NCI-H1694 (cell line): ENCODE measurements at places on chromosomes 6 and 20.

DNA sequence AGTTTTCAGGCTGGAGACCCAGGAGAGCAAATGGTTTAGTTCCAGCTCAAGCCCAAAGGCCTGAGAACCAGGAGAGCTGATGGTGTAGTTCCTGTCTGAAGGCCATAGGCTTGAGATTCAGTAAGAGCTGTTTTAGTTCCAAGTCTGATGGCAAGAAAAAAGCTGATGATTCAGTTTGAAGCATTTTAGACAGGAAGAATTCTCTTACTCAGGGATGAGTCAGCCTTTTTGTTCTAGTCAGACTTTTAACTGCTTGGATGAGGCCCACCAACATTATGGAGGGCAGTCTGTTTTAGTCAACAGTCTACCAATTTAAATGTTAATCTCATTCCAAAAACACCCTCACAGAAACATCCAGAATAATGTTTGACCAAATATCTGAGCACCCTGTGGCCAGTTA is 2.5 kb downstream of the ZSCAN26 start:
- no peak for DNase-seq

DNA sequence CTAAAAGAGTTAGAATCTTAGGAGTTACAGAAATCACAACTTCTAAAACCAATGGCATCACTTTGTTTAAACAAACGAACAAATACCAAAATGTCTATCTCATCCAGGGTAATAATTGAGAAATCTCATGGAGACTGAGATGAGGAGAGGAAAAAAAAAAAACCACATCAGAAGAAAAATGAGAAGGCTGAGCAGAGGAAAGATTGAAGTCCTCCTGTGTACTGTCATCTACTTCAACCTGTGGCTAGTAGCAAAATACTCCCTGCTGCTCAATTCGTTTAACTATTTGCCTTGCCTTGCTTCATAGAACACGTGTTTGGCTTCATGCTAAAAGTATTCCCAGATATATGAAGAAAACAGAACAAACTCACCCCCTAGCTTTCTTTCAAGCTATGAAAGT is 143.7 kb downstream of the PDE10A start:
- no peak for DNase-seq

DNA sequence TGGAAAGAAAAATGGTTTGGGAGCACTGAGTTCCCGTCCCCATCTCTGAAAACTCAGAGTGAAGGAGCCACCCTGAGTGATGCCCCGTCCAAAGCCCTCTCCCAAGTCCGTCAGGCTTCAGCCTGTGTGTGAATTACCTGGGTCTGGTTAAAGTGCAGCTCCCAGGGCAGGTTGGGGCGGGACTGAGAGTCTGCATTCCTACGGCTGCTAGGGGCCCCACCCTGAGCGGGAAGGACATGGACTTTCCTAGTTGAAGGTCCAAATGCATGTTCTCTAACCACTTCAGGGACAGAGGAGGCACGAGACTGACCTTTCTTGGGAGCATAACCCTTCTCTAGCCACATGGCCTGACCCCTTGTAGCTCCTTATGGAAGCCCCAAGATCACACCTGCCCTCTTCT is 97.2 kb downstream of the SYNDIG1 start:
- DNase-seq, result no peak

DNA sequence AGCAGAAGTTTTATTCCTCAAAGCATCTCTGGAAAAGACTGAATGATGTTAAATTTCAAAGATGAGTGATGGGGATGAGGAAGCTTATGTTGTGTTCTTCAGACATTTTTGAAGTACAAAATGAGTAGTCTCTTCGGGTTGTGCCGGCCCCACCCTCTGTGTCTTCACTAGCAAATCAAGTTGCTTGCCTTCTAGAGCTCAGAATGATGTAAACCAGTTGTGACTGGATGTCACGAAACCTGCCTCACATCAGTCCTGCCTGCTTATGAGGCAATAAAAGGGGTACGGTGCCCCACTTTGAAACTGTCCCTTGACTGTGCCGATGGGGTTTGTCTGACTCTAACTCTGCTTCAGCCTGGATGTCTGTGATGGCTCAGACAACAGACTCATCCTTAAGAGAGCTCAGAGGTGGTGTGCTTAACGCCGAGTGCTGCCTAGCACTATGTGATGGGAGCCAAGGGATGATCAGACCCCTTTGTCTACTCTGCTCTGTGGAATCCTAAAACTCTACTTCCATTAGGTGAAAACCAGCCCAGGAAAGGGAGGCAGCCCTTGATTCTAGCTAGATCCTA is 19.0 kb downstream of the TOMM34 start:
- no peak for DNase-seq

DNA sequence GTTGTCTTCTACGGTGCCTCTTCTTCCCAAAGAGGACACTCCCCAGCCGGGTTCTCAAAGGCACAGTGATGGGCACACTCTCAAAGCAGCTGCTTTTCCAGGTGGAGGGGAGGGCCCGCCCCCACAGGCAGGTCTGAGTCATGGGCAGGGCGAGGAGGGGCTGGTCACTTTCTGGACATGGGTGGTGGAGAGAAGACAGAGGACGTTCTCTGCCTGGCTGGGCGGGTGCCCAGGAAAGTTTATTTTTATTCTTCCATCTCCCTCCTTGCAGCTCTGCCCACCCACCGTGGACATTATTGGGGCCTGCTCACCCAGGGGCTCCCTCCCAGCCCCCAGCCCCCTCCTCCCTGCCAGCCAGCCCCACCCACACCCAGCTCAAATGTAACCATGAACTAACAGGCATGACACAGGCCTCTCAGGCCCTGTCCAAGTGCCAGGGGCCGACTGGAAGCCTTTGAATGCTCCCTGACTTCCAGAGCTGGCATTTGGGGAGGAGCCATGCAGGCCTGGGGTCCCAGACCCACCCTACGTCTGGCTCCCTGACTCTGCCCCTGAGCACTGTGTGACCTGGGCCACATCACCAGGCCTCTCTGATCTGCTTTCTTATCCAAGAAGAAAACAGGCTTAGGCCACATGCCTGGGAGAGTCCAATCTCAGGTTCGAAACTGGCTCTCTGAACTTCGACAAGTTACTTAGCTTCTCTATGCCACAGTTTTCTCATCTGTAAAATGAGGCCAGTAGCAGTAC is 8.0 kb downstream of the TGM2 start:
- DNase-seq, result no peak

GRCh38 chr6:43203029-43203717 is 21.2 kb downstream of the CUL9 start:
- DNase-seq, result no peak

GRCh38 chr6:26124781-26125685 is 37.8 kb downstream of the HFE start:
- DNase-seq, result no peak

DNA sequence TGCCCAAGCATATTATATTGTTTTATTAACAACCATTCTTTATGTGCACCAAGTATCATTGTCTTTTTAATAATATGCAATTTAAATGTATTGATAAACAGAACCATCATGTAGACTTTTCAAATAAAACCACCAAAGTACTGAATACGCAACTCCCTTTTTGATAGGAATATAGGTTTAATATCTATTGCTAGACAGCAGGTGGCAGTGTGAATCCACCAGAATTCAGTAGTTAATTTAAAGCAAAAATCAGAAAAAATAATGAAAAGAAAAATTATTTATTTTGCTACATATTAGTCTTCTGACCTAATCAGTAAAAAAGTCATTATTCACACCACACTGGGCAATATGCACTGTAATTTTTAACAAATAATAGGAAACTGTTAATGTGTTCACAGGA is 143.7 kb downstream of the KLHL32 start:
- DNase-seq, result no peak

DNA sequence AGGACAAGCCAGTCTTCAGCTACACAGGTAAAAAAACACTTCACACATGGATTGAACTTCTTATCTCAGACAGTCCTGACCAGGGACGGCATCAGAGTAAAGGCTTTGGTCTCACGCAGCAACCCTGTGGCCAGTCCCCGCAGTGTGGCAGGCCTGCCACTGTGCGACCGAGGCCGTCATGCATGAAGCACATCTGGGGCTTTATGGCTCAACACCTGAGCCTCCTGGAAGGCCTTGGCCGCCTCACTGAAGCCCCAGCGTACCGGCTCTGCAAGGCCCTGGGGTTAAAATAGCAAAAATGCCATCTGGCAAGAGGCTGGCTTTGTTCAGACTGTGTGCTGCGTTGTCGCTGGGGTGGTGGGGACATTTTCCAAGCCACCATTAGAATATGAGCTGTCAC is 32.8 kb downstream of the TBC1D7 start:
- no peak for DNase-seq

DNA sequence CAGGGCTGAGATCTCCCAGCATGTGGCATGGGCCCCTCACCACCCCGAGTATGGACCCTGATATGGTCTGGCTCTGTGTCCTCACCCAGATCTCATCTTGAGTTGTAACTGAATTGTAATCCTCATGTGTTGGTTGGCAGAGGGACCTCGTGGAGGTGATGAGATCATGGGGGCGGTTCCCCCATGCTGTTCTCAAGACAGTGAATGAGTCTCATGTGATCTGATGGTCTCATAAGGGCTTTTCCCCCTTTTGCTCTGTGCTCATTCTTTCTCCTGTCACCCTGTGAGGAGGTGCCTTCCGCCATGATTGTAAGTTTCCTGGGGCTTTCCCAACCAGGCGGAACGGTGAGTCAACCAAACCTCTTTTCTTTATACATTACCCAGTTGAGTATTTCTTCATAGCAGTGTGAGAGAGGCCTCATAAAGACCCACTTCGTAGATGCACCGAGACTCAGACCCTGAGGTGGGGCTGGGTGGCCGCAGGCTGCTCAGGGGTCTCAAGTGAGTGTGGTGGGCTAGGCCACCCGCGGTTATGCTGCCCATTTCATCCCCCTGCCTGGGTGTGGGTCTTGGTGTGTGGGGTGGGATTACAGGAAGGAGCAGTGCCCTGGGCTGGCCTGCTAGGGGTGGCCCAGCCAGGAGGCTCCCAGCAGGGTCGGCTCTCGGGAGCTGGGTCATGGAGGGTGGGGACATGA is 26.2 kb upstream of the GATA5 start:
- DNase-seq, result no peak

DNA sequence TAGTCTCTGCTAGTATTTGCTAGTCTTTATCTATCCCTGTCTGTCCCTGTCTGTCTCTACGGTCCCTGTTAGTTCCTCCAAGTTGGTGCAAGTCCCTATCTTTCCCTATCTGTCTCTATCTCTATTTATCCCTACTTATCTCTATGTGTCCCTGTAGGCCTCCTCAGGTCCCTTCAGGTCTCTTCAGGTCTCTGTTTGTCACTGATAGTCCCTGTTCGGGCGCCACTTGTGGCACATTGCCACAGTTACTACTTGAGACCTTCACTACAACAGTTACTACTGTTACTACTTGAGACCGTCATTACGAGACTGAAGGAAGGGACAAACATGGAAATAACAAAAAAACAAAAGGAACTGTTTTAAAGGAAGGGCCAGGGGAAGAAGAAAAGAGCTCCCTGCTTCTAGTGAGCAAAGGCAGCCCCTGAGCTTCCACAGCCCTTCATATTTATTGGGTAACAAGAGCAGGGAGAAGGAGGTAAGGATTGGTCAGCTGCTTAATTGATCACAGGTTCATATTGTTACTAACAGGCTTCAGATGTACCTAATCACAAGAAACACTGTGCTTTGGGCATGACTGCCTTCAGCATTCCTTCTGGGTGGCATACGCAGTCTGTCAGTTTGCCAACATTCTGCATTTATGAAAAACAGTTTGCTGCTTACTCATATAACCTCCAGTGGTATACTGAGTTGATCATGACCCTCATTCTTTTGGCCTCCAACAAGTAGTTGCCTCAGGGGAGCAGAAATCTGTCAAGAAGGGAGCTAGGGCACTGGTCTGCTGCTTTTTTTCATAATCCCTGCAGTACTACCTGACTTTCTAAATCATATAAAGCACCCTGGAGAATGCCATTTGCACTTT is 8.4 kb downstream of the EPB41L2 start:
- DNase-seq, result no peak

- peak; percentile 12 for DNase-seq
Measured at GRCh38 chr20:53408691-53409446, 184.8 kb downstream of the ZNF217 start.

DNA sequence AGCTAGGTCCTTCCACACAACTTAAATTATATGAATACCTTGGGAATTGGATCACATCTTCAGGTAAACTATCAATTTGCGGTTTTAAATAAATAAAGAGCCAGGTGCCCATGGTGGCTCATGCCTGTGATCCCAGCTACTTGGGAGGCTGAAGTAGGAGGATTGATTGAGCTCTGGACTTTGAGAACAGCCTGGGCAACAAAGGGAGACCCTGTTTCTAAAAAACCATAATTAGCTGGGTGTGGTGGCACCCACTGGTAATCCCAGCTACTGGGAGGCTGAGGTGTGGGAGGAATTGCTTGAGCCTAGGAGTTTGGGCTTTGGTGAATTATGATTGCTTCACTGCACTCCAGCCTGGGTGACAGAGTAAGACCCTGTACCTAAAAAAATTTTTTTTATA is 3.4 kb downstream of the GMNN start:
- DNase-seq, result no peak

DNA sequence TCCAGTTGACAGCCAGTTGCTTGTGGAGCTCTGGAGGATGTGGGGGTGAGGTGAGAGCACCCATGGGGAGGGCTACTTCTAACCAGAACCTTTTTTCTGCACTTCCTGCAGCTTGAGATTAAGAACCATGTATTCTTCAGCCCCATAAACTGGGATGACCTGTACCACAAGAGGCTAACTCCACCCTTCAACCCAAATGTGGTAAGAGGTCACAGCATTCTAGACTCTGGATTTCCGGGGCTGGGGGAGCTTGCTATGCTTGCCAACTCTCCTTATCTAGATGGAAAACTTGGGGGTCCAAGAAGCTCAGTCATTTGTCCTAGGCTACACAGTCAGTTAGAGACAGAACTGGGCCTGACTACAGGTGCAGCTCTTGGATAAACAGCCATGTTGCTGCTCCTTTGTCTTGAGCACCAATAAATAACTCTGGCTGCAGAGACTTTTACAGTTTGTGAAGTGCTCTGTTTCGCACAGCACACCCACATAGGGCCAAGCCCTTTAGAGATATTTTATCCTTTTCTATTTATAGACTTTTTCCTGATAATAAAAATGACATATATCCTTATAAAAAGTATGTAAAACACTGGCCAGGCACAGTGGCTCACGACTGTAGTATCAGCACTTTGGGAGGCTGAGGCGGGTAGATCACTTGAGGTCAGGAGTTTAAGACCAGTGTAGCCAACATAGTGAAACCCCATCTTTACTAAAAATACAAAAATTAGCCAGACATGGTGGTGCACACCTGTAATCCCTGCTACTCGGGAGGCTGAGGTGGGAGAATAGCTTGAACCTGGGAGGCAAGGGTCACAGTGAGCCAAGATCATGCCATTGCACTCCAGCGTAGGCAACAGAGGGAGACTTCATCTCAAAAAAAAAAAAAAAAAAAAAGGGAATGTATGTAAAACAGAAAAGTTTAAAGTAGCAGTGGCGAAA is 10.6 kb upstream of the IFT52 start:
- no peak for DNase-seq

- DNase-seq, result peak; percentile 34
Measured at GRCh38 chr20:46174469-46175126, 56.5 kb downstream of the CD40 start.

DNA sequence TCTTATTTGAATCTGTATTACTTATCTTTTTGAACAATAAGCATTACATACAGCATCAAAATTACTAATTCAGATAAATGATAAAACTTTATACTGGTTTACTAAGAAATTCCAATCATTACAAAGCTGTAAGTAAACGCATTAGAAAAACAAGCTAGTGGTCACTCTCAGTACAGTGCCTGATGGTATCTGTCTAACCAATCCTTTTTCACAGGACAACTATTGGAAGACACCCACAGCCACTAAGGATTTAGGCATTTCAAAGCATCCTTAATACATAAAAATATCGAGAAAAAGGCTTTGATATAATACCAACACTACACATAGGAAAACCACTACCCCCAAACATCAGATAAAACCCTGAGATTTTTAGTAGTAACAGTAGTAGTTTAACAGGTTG is 2.6 kb downstream of the CD164 start:
- no peak for DNase-seq

- DNase-seq, result no peak
Measured at GRCh38 chr20:982754-983153, 19.4 kb downstream of the RSPO4 start.
